Heart left ventricle (tissue), 16 donors: ENCODE measurements at places on chromosomes 1 and 21. TPM values are rescaled to one million over a fixed set of nuclear protein-coding genes. Genes with fewer than 3 reads are reported as not detected.

DNA sequence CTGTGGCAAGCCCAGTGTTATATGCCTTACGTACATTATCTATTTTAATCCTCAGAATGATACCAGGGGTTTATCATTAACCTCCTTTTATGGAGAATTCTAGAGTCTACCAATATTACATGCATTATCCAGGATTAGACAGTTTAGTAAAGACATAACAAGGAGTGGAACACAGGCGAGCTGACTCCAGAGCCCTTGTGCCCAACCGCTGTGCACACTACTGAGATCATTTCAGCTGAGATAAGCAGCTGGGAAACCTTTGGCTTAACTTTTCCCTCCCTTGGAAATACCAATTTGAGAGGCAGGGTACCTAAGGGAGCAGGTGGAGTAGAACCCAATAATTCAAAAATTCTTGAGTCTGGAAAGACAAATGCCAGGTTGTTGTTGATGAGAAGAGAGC is 59.8 kb upstream of the ATP1B1 start:
- no peak for DNase-seq

GRCh38 chr1:108653431-108654105 is 7.3 kb downstream of the HENMT1 start:
- no peak for DNase-seq

DNA sequence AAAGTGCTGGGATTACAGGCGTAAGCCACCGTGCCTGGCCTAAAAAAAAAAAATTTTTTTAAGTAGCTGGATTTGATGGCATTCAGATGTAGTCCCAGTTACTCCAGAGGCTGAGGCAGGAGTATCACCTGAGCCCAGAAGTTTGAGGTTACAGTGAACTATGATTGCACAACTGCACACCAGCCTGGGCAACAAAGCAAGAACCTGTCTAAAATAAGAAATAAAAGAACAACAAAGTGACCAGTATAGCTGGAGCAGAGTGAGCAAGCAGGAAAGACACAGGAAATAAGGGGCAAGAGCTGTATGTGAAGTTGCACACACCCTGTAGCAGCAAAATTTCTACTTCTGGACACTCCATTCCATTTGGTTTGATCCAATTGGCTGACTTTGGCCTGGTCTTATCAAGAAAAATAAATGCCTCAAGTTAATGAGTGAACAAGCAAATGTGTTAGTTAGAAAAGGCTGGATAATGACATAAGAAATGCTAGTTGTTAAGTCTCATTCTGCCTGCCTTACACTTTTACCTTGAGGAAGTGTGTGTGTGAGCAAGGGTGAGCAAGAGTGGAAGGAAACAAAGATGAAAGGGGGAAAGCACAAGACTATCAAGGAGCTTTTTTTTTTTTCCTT is 7.9 kb downstream of the ATP5IF1 start:
- no peak for DNase-seq

- DNase-seq = no peak
Measured at GRCh38 chr1:63917571-63918417, 144.0 kb downstream of the ROR1 start.

DNA sequence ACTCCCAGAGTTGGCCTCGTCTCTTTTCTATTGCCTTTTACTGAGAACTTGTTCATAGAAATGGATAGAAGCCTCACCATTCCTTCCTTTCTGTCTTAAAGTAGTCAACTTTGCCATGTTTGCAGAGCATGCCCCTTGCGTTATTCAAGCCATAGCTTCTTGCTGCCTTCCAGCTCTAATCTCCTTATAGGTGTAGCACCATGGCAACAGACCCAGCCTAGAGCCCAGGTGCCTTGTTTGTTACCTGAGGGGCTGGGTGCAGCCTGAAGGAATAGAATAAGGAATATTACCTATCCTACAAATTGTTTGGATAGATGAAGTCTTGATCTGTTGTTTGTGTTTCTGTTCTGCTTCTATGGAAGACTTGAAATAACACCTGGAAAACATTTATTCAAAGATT is 59.9 kb downstream of the CLEC20A start:
- no peak for DNase-seq

GRCh38 chr21:35291973-35292627 is 243.0 kb upstream of the RUNX1 start:
- no peak for DNase-seq

DNA sequence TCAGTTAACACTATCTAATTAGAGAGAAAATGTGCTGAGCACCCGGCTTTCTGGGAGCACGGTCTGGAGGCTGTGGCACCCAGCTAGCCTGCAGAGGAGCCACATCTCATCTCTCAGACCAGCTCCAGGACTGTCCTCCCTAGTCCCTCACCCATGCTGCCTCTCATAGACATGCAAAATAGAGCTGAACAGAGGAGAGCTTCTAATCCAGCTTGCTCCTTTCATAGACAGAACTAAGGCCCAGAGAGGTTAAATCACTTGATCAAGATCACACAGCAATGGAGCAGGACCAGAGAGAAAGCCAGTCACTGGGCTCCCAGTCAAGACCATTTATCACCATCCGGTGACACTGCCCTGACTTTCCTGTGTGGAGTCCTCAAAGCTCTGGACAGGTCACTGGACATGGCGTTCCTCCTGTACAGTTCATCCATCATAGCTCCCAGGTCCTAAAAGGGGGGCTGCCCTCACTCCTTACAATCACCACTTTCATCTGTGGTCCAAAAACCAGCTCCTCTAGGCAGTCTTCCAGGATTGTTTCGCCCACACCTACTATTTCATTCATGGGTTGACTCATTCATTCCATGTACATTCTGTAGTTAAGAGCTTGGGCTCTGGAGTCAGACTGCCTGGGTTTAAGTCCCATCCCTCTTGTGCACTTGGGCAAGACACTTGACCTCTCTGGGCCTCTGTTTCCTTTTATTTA is 8.8 kb upstream of the CAMK2N1 start:
- no peak for DNase-seq

GRCh38 chr1:205576805-205577761 is 54.7 kb downstream of the ELK4 start:
- DNase-seq = no peak

DNA sequence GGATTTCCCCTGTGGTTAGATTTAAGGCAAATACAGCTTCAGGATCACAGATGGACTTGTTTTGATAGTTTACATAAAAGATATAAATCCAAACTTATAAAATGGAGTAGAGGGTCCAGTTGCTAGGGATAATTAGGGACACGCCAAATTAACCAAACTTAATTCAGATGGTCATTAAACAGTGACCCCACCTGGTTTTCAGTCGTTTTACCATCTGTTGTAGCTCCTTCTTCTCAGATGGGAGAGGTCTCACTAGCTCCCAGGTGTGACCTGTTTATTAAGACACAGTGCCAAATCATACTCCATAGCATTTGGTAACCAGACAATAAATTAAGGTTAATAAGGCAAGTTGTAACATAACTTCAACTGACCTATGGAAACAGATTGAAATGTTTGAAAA is 8.1 kb upstream of the GADD45A start:
- no peak for DNase-seq

- no peak for DNase-seq
Measured at GRCh38 chr1:118963456-118964430, 24.4 kb downstream of the TBX15 start.

- no peak for DNase-seq
Measured at GRCh38 chr1:198491028-198491427, 49.5 kb downstream of the ATP6V1G3 start.

DNA sequence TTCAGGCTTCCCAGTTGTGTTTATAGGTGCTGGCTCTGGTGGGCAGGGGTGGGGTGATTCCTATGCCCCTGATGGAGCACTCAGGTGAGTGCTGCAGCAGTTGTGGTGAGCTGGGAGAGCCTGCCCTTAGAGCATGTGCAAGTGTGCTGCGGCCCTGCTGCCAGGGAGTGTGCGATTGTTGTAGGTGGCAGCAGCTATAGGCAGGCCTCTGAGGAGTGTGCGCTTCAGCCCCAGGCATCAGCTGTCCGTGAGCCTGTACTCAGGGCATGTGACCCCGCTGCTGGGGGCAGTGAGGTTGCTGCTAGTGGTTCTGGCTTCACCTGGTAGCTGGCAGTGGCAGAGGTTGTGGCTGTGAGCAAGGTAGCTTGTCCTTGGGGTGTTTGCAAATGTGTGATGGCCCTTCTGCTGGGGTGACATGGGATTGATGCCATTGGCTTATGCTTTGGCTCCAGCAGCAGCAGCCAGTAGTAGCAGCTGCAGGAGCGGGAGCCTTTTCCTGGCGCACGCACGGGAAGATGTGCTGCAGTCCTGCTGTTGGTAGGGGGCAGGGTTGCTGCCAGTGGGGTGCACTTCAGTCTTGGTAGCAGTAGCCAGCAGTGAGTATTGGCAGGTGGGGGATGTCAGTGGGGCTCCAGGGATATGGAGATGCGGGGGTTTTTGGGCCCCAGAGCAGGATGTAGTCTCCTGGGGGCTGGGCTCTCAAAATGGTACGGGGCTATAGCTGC is 37.7 kb downstream of the SYCP1 start:
- no peak for DNase-seq

GRCh38 chr1:196393282-196393681 is 215.0 kb downstream of the KCNT2 start:
- no peak for DNase-seq

- DNase-seq = no peak
Measured at GRCh38 chr1:22767852-22768251, 57.2 kb downstream of the EPHB2 start.

BSDC1 gene
- 41.0 TPM for total RNA-seq

ZBTB37 gene
- total RNA-seq = 12.4 TPM

TTC22 gene
- total RNA-seq = 0.12 TPM

PLEKHM2 gene
- 75.5 TPM for total RNA-seq

TACSTD2 gene
- total RNA-seq = not detected

TMEM52 gene
- total RNA-seq = 0.60 TPM

EDN2 gene
- 2.1 TPM for total RNA-seq

PSRC1 gene
- total RNA-seq = 3.6 TPM

OR2T12 gene
- not detected for total RNA-seq
